Panc1 (cell line): ENCODE measurements at places on chromosomes 16 and 17. TPM values are rescaled to one million over a fixed set of nuclear protein-coding genes. Genes with fewer than 3 reads are reported as not detected.

The DCAF7 gene
- total RNA-seq: 60.4 TPM

The ADORA2B gene
- total RNA-seq: 42.7 TPM

The GINS2 gene
- total RNA-seq: 12.0 TPM

GRCh38 chr16:4976611-4977145, 18.5 kb downstream of the SEC14L5 start:
- DNase-seq: no peak

DNA sequence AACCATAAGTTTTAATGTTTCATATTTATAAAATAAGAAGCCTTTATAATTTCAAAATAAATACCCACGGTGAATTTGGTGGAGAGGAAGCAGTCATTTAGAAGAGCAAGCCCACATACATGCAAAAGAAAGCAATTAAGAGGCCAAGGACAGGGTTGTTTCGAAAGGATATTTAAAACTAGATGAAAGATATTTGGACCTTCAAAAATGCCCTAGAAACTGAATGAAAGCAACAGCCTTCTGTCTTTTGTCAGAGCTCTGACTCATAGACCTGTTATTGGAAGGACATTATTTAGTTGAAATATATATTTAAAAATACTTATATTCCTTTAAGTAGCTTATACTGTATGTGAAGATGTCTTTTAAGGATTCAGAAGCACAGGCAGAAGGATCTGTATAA, 8.6 kb upstream of the METTL9 start:
- no peak for DNase-seq

- no peak for DNase-seq
These were observed 118.5 kb downstream of the MAF start for GRCh38 chr16:79482011-79482410.

DNA sequence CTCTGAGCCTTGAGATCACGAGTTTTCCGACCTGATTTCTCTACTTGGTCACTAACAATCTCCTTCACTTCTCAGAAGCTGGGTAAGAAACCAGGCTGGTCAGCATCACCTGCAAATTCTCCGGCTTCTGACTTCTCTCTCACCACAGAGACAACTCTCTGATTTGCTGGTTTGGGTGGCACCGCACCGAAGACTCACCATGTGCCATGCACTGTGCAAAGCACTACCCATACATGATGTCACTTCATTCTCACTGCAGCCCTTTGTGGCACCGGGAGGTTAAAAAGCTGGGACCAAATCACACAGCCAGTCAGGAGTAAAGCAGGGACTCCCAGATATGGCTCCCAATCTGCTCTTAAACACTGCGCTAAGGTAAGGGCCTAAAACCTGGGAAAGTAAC, 647 bp downstream of the VAC14 start:
- DNase-seq: no peak

The PSME3IP1 gene
- 67.6 TPM for total RNA-seq

DNA sequence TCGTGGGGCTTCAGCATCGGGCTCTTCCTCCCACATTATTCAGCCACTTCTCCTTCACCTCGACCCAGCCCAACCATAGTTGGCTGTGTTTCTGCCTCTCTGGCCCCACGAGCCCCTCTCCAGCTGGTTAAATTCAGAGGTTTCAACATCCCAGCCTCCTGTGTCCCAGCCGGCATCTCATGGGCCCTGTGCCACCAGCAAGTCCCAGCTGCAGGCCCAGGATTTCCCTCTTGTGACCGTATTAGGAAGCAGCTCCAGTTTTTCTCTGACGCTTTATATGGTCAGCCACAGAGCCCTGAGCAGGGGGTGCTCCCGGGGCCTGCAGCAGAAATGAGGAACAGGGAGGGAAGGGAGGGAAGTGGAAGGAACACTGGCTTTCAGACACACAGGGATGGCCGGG, 27.4 kb downstream of the MYH11 start:
- no peak for DNase-seq

DNA sequence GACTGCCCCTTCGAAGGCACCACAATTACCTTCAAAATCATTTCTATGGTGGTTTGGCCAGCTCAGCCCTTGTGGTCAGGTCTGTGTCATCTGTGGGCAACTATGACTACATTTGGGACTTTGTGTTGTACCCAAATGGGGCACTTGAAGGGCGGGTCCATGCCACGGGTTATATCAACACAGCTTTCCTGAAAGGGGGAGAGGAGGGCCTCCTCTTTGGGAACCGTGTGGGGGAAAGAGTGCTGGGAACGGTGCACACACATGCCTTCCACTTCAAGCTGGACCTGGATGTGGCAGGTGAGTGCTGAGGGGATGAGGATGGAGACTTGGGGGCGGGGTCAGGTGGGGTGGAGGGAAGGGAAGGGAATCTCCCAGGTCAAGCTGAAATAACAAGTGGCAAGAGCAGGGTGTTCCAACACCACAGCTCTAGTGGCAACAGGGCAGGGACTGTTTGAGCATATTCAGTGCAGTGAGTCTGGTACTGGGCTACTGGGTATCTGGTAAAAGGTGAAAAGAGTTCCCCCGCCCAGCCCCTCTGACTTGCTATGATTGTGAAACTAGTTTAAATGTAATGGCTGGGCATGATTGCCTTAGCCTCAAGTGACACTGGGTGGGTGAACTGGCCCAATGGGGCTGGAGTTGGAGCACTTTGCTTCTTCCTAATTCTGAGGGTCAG, 1.7 kb downstream of the AOC2 start:
- no peak for DNase-seq

DNA sequence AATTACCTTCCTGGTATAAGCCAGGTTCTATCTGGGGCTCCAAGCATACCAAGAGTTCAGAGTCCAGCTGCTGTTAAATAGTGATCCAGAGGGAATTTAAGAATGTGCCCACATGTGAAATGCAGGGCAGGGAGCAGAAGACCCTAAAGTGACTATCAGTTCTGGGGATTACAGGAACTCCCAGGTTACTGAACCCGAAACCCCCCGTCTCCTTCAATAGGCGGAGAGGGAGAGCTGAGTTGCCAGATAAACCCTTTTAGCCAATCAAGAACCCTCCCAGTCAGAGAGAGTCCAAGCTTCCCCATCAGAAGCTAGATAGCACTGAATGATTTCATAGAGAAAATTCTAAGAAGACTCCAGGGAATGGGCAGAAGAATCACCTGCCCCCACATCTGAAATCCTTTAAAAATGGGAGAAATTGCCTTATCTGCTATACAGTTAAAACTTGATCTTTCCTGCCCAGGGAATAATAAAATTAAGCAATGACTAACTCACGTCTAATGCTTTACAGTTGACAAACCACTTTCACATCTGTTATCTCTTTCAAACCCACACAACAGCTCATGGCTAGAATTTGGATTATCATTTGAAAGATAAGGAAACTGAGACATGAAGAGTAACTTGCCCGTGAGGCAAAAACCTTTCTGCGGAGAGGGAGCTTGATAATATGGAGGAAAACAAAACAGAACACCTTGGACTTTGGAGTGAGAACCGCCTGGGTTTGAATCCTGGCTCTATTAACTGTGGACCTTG, 10.2 kb downstream of the NOG start:
- no peak for DNase-seq

- DNase-seq: no peak
These were observed 109.4 kb downstream of the CDYL2 start for GRCh38 chr16:80695020-80695419.

GRCh38 chr17:58084317-58084981, 1.2 kb downstream of the DYNLL2 start:
- DNase-seq: no peak

DNA sequence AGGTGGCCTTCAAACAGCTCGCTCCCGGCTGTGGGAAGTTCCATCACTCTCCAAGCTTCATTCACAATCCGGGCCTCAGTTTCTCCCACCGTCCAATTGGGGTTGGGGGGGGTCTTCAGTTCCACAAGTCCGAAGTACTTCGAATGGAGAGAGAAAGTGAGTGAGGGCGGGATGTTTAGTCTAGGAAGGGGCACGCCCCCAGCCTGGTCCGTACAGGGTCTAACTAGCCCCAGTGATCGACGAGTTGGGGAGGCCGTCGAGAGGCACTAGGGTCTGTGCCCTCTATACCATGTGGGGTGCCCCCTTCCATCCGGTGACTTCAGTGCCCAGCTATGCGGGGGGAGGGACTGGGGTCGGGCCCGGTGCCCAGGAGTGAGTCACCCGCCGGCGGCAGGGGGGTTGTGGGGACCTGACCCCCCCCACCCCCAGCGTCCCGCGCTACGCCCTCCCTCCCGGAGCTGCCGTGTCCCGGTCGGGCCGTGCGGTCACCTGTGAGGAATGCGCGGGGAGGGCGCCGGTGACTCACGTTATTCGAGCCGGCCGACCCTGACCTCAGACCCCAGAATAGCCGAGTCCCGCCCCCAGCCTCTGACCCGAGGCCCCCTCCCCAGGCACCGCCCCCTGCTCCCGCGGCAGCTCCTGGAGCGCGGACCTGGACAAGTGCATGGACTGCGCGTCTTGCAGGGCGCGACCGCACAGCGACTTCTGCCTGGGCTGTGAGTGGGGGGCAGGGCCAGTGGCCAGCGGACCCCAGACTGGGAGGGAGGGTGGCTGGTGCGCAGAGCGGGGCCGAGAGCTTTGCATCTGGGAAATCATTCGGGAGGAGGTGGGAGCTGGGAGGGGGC, 658 bp downstream of the TNFRSF12A start:
- DNase-seq: peak; percentile 69

GRCh38 chr16:64629622-64630021, 492.2 kb downstream of the CDH11 start:
- DNase-seq: no peak

The CCL7 gene
- total RNA-seq: 0.31 TPM

The MYLK3 gene
- total RNA-seq: 0.31 TPM

- no peak for DNase-seq
These were observed 294.7 kb downstream of the SEC14L1 start for GRCh38 chr17:77435272-77436057.

The BAIAP3 gene
- total RNA-seq: 9.4 TPM

DNA sequence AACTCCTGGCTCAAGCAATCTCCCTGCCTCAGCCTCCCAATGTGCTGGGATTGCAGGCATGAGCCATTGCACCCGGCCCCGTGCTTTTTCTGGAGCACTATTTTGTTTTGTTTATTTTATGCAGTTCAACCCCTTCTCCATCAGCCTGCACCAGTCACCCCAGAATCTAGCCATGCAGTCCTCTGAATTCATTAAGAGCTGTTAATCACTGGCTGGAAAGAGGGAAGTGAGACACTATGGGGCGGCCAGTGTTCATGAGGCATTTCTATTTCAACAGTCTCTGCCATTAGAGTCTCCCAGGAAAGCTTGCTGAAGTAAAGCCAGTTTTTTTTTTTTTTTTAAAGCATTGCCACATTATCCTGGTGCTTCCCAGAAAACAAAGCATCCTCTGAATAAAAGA, 1.7 kb downstream of the VWA3A start:
- no peak for DNase-seq

DNA sequence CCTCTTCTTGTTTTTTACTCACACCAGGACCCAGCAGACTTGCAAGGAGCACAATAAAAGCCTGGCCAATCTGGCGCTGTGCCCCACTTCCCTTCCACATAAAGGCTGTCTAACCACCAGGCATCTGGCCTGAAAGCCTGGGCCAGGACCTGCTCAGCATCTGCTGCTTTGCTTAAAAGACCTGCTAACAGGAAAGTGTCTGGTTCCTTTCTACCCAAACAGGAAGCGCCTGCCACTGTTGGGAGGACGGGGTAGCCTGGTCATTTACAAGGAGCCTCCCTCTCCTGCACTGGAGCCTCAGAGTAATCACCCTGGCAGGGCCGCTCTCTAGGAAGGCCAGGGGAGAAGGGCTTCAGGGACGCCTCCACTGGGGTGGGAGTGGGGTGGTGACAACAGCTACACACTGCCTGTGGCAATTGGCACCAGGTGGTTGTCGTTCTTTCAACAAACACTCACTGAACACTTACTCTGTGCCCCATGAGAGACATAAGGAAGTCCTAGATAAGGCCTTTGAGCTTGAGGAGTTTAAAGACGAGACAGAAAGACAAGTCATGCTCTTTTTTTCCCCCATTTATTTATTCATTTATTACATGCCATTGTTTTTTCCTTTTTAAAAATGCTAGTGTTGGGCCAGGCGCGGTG, 6.3 kb upstream of the MMP28 start:
- no peak for DNase-seq

- no peak for DNase-seq
These were observed 374.6 kb upstream of the HSBP1 start for GRCh38 chr16:83433201-83433600.

The CX3CL1 gene
- total RNA-seq: 21.8 TPM

The KRT33B gene
- total RNA-seq: not detected

DNA sequence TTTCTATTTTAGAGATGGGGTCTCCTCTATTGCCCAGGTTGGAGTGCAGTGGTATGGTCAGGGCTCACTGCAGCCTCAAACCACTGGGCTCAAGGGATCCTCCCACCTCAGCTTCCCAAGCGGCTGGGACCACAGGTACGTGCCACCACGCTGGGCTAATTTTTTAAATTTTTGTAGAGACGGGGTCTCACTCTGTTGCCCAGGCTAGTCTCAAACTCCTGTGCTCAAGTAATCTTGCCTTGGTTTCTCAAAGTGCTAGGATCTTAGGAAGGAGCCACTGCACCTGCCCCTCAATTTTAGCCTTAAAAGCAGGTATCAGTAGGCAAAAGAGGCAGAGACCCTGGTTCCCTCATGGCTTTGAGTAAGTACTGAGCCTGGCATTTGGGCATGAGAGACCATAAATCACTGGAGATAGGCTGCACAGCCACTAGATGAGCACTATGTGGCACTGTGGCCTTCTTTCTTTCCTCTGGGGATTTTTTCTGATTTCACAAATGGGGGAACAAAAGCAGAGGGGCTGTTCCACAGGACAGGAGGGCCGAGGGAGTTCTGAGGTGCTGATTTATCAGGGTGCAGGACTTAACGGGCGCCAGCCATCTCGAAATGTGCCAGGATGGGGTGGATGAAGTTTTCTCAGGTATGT, 82.2 kb downstream of the PLXDC1 start:
- DNase-seq: peak; percentile 20

GRCh38 chr17:10295728-10296343, 77.0 kb downstream of the MYH13 start:
- peak; percentile 22 for DNase-seq

DNA sequence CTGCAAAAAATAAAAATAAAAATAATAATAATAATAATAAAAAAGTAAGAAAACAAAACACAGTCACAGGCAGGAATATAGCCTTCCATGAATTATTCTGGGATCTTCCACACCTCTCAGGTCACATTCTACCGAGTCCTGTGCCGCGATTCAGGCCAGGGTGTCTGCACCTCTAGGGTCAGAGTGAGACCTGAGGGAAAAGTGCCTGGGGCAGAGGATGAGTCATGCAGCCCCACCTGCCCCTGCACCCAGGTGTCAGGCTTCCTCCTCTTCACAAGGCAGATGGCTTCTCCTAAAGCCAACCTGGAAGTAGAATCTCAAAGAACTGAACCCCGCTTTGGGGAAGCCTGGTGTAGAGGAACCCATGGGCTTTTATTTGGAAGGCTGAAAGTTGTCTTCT, 283.7 kb downstream of the CPPED1 start:
- DNase-seq: no peak

- no peak for DNase-seq
These were observed 25.0 kb downstream of the MPRIP start for GRCh38 chr17:17067257-17067656.

DNA sequence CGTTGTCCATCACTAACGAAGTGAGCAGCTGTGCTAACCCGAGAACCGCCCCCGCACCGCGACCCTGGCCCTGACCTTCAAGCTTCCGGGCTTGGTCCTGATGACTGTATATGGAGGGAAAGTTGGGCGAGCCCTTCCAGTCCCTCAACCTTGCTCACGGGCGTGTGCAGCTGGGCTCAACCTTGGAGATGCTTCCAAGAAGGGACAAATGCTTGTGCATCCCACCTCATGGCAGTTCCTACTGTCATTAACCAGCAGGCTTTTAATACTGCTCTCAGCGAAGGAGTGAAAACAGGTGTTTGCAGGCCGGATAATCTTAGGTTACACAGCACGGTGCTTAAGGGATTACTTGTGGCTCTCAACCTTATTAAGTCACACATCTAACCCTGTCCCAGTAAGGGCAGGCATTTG, 33.5 kb downstream of the SRL start:
- DNase-seq: no peak

GRCh38 chr17:29578626-29579485, 10.4 kb downstream of the TP53I13 start:
- no peak for DNase-seq
